ENCODE measurements at places on chromosomes 3 and 15.
A peak's percentile ranks its signal among the peaks of the same experiment; 100 is the strongest.

DNA sequence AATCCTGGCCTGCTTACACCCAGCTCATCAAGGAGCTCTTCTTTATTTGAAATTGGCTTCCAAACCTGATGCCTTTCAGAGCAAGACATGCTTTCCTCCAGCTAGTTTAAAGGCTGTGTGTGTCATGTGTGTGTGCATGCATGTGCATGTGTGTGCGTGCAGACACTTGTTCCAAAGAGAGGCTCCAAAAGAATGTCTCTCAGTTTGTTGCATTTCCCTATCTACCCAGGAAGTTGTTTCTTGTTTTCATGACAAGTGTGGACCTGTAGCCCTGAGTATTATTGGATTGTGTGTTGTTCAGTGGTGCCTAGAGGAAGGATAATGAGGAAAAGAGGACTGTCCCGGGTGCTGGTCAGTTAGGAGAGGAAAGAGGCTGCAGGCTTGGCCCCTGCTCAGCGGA, 240.0 kb downstream of the THSD4 start:
- peak; percentile 97 for DNase-seq

- DNase-seq = no peak
Measured at GRCh38 chr3:95343767-95344166, 1280.9 kb downstream of the NSUN3 start.

DNA sequence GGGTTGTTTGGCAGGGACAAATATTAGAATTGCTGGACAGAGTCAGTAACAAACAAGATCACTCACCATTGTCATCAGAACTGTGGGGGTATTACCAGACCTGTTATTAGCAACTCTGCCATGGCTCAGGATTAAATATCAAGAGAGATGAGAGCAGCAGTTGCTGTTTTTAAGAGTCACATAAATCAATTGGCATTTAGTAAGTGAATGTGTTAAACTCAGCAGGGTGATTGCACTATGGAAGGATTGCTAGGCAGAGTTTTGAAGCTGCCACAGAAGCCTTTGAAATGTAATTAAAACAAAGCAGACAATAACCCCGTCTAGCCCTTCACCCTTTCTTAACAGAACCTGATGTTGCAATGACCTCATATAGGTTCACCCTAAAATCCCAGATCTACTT, 238.8 kb downstream of the GAP43 start:
- DNase-seq = no peak

DNA sequence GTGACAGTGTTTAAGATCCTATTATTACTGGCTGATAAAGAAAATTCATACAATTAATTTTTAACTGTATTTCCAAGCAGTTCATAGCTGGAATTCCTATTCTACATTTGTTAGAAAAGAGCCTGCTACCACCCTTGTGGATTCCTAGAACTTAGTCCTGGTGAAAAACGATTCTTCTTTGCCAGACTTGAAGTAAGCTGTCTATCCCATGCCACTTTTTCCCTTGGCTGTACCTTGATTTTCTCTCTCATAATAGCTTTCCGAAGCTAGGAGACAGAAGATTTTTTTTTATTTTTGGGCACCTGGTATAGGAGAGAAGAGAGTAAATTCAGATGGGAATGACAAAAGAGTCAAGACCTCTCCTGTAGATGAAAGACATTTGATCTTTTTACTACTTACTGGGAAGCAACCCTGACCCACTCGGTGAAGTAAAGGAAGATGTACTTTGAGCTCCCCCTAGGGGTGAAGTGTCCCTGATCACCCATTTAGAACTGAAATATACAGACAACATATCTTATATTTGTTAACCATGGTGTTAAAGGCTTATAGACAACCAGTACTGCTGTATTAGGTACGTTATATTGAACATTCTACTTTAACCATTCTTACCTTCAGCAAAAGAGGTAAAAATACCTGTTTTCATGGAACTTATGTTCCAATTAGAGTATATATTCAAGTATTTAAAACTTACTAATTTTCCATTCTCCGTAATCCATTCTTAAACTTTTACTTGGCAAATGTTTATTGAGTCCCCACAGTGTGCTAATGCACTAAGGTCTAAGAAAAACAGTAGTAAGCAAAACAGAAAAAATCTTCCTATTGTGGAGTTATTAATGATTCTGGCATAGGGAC, 36.2 kb upstream of the C3orf38 start:
- DNase-seq = peak; percentile 71

DNA sequence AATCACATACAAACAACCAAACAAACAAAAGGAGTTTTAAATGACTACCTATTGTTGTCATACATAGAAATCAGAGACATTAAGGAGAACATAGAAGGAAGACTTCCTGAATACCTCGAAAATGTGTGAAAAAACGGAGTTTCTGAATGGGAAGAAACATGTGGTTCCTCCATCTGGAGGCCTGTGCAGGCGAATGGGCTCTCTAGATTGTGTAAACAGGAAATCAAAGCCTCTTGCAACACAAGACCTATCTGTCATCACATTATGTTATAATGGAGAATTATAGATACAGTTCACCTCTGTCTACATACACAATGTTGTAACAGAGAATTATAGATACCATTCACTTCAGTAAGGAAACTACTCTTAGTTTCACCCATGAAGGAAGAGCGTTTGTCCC, 44.1 kb downstream of the RUBCN start:
- peak; percentile 57 for DNase-seq

DNA sequence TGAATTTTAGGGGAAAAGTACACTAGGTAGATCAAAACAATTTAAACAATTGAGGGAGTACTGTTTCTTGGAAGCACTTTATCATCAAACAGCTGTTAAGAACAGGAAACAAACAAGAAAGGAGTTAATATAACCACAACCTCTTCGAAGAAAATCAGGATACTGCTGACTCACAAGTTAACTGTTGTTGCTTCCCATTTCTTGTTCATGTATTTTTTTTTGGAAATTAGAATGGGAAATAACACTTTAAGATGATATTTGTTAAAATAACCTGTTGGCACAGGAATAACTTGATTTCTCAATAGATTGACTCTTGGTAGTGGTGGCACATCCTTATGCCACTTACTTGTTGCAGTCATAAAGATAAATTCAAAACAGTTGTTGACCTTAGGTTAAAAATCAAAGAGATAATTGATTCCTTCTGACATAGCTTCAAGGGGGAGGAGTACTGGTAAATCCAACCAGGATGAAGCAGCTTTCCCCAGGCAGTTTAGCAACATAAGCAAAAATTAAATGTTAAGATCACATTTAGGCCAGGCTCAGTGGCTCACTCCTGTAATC, 3.3 kb downstream of the BNIP2 start:
- DNase-seq = no peak

- no peak for DNase-seq
Measured at GRCh38 chr3:66383998-66384745, 116.7 kb downstream of the LRIG1 start.

GRCh38 chr15:43941071-43941470, 114.3 kb downstream of the WDR76 start:
- no peak for DNase-seq

DNA sequence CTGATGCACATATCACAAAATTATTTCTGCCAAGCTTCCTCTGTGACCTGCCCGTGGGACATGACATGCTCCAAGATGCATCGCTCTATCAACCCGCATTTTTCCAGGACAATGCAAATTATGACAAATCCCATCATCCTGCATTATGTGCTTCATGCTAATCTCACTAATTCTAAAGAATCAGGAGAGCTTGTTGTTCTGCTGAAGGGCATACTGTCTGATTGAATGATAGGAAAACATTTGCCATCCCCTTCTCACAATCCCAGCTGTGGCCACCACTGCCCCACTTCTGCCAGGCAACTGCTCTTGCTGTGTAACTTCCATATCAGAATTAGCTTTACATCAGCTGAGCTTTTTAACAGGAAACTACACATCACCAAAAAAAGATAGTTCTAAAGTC, 203.5 kb upstream of the NANOGP8 start:
- no peak for DNase-seq

- no peak for DNase-seq
Measured at GRCh38 chr15:95988574-95988887, 342.0 kb upstream of the NR2F2 start.

DNA sequence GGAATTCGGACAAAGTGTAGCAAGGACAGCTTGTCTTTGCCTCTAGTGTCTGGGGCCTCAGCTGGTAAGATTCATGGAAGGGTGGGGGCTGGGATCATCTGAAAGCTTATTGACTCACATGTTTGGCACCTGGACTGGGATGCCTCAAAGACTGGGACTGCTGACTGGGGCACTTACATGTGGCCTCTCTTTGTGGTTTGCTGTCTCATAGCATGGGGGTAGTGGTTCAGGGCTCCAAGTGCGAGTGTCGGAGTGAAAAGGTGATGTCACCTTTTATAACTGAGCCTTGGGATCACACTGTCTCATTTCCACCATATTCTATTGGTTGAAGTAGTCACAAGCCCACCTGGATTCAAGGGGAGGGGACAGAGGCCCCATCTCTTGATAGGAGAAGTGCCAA, 6.8 kb downstream of the MFSD1 start:
- peak; percentile 86 for DNase-seq

- DNase-seq = no peak
Measured at GRCh38 chr3:150771600-150771999, 8.6 kb upstream of the SIAH2 start.

- no peak for DNase-seq
Measured at GRCh38 chr15:44529864-44530604, 6.9 kb upstream of the EIF3J start.

DNA sequence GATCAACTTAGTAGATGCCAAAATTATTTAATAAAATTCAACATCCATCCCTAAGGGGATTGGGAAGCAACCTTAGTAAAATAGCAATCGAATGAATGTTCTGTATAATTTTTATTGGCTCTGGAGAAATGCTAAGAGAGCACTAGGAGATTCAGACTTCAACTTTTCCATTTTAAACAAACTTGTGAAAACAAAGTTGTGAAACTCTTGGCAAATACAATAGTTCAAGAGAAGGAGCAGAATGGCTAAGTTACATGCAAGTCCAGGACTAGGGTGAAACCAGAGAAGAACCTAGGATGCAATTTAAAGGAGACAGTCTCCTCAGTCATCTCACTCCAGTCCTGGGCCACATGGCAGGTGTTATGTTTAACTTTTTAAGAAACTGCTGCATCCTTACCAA, 16.7 kb upstream of the ZNF280D start:
- no peak for DNase-seq

DNA sequence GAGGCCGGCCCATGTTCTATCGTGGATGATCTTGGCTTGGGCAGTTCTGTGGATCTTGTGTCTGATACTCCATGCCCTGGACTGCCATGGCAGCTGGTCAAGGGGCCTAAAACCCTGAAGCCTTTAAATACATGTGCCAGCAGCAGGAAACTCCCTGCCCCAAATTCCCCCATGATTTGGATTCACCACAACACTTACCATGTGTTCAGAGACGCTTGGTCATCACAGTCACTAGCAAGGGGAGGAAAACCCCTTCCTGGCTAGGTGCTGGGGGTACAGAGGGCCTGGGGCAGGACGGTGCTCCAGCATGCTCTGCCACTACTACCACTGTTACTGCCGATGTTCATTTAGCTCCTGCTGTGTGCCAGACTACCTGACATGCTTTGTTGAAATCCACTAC, 94.4 kb downstream of the DNAJB8 start:
- DNase-seq = no peak

DNA sequence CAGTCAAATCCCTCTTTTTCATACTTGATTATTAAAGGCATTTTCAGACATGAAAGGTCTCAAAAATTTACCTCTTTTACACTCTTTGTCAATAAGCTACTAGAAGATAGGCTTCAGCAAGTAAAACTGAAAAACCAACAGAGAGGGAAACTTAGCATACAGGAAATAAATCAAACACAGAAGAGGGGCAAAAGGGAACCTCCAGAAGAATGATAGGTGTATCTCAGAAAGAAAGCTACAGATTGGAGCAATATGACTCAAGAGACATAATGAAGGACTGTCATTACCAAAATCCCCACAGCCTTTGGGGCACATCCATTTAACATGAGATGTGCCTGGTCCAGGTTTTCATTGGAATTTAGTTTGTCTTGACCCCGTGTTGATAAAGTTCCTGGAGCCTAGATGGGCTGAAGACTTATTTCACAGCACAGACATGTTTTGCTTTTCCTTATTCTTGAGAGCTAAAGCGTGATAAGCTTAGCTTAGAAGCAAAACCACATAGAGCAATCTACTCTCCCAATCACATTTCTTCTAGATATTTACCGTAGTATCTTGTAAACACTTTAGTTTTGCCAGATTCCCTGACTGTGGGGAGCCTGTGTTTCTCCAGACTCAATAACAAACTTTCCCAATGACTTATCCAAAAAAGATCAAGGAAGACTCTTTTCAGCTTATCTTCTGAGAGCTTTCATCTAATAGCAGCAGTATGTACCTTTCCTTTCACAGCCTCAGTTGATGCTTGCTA, 11.7 kb downstream of the LRRFIP2 start:
- no peak for DNase-seq

DNA sequence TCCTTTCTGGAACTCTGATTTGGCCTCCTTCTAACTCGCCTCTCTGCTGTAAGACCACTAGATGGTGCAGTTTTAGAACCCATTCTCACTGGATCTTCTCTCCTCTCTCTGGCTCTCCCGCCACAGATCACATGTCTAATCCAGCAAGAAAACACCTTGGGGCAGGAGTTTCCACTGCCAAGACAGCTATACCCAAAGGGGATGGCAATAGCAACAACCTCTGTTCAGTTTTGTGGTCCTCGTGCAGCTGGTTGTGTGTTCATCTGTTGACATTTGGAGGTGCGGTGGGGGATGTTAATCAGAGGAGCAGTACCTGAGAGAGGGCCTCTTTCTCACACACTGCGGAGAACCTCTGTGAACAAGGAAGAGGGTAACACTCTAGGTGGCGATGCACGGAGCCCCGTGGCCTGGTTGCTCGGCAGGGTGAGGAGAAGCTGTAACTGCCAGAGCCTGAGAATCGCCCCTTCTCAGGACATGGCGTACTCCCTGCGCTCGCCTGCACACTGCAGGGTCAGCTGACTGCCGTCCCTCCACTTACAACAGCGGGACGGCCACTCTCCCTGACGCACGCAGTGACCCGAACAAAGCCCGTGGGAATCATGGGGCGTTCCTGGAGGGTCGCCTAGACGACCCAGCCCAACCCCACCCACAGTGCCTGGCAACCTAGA, at the start of gene TEX55:
Gene TEX55, plus strand, starts transcription at position 666 of the 668 bp plus-strand sequence. CDS start 25 bp downstream, outside the sequence.
- peak; percentile 57 for DNase-seq

- no peak for DNase-seq
Measured at GRCh38 chr3:43948013-43948412, 257.3 kb downstream of the ABHD5 start.

GRCh38 chr3:193776626-193777358, 183.8 kb downstream of the OPA1 start:
- no peak for DNase-seq

DNA sequence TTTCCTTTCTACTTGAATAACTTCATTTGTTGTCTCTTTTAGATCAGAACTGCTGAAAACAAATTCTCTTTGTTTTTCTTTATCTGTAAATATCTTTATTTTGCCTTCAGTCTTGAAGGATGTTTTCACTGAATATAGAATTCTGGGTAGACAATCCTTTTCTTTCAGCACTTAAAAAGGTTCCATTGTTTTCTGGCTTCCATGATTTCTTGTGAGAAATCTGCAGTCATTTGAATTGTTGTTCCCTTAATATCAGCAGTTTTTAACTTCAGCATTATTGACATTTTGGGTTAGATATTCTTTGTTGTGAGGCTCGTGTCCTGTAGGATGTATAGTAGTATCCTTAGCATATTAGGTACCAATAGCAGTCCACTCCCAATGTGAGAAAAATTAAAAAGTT, 65.8 kb downstream of the SV2B start:
- DNase-seq = no peak

All from bronchial epithelial cell (primary cell).